KBM-7 (cell line): ENCODE measurements at places on chromosomes 5 and 9.
A peak's percentile ranks its signal among the peaks of the same experiment; 100 is the strongest.

DNA sequence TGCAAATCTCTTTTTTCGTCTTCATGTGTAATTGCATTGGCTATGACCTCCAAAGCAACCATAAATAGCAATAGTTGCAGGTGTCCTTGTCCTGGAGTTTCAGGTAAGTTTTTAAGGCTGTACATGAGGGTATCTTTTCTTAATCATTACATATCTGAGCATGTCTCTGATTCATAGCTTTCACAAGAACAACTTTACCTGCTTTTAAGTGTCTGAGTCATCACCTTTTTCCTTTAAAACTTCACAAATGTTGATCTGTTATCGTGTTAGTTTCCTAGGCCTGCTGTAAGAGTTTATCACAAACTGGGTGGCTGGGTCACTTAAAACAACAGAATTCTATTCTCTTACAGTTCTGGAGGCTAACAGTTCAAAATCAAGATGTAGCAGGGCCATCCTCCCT is 13.8 kb downstream of the GARNL3 start:
- DNase-seq = no peak

- no peak for DNase-seq
These were observed 90.1 kb downstream of the NR3C1 start for GRCh38 chr5:143313298-143313852.

DNA sequence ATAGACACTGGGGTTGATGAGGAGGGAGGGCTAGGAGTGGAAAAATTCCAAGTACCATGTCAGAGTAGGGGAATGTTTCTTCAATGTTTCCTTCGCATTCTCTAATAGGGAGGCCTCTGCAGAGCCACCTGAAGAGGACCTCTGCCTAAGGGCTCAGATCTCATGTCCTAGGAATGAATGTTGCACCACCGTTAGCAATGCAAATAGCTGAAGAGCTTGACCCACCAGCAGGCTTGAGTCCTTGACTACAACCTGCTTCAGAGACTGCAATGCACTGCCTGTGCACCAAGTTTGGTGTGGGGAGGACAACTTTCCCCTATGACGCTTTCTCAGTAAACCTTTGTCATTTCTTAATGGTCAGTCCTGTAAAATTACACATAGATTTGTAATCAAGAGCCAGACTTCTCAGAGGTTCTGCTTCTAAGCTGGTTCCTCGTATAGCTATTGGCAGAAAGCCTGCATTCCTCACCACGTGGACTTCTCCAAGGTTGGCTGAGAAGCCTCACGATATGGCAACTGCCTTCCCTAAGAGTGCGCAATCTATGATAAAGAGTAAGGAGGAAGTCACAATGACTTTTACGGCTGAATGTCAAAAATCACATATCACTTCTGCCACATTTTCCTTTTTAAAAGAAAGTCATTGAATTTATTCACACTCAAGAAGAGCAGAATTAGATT is 600.7 kb upstream of the PTGER4 start:
- no peak for DNase-seq

DNA sequence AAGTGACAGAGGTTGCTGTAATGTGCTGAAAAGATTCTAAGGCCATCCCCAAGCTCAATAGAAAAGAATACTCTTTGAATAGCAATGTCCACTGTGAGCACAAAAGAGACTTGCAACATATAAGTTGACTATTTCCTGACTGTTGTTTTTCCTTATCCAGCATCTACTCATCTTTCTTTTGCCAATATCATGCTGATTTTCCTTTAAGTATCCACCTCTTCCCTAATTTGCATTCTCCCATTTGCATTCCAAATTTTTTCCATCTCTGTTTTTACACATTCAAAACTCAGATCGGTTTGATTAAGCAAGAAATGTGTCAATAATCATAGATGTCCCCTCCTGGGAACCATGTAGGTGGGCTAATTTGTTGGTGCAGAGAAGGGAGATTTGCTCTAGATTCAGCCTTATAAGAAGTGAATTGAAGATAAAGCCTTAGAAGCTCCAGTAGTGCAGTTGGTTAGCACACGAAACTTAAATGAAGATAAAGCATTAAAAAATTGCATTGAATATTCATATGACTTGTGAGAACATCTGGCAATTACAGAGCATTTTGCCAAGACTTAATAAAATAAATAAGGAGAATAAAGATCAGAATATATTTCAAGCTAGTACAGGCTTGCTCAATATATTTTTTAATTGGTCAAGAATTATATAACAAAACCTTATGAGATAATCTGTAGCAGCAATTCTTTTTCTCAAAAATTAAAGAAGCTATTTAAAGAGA is 267.6 kb downstream of the TMEM167A start:
- DNase-seq = no peak

DNA sequence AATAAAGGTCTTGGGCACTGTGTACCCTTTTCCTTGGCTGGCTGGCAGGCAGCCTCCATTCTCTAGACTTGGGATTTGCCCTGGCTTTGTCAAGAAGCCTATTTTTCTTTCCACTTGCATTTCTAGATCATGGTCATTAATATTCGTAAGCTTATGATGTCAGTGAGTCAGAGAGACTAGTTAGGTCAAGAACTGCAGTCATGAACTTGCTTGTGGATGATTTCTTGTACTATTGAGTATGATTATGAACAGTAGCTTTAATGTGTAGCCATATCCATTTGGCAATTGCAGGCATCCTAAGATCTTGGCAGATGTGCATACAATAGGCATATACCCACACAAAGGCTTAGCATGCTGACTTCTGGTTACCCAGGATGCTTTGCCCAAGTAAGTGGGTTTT is 186.8 kb upstream of the CLINT1 start:
- no peak for DNase-seq

DNA sequence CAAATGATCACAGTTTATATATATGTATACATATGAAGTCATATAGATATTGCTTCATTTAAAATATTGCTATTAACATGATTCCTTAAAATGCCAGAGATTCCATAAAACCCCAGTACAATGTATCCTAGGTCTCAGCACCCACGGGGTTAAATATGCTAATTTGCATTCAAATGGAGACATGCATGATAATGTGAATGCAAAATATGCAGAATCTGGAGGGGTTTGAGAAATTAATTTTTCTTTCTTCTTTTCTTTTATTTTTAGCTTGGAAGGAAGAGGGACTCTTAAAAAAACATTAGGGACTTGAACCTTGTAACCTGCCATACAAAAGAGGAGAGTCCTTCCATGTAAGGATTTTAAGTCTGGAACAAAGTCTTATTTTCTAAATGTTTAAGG is 211.9 kb downstream of the MEF2C start:
- DNase-seq = no peak

DNA sequence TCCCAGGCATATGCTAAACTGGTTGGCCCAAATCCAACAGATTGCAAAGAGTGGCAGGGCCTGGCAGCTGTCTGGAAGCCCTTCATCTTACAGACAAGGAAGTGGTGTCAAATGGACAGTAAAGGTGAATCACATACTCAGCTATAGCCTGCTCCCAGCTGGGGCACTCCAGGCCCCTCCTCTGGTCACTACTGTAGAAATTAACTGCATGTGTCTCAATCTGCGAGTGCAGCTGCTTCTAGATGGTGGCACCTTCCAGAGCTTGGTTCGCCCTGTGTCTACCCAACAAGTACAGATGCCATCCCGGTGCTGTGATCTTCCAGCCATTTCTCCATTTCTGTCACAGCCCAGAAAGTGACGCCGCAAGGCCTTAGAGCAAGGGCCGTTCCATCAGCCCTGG is 50.2 kb downstream of the OTULIN start:
- DNase-seq = no peak

DNA sequence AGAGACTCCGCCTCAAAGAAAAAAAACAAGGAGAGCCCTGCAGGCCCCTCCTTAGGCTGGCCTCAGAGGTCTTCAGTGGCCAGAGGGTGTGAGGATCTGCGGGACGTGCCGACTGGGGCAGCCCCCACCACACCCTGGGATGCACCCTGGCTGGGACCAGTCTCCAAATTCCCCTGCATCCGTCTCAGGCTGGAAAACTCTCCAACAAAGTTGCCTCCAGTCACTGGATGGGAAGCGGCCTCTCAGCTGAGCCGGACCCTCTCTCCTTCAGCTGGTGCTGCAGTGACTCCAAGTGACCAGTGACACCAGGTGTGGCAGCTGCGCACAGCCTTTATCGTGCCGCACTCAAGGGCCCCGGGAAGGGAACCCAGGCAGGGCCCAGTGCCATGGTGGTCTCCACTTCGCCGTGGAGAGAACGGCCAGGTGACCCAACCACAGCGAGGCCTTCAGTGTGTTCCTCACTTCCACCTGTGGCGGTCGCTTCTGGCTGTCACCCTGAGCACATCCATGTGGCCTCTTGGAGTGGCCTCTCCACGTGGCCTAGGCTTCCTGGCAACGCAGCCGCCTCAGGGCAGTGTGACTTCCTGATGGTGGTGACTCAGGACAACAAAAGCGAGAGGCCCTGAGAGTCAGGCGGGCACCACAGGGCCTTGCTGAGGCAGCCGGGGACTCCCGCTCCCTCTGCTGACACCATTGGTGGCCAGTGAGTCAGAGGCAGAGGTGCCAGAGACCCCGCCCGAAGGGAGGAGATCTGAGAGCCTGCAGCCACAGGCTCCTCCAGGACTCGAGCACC is 19.3 kb upstream of the CAMSAP1 start:
- DNase-seq = no peak

- no peak for DNase-seq
These were observed 28.7 kb downstream of the PNPLA7 start for GRCh38 chr9:137521405-137521985.

DNA sequence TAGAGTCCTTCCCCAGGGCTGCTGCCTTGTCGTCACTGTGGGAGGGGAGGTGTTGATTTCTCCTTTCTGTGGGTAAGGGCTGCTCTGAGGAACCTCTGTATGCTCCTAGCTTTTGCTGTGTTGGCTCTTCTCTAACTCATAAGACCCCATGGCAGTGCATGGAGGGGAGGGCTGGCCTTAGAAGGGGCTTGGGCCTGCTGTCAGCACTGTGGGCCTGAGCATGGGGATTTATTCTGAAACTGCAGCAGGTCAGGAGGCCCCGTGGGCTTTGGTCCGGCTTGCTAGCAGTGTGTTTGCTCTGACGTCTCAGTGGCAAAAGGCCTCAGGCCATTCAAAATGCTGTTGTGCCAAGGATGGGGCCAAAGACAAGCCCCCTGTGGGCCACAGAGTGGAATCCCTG is 6.8 kb downstream of the FGF18 start:
- DNase-seq = no peak

- DNase-seq = no peak
These were observed 200.1 kb downstream of the DCP2 start for GRCh38 chr5:113176734-113177133.

DNA sequence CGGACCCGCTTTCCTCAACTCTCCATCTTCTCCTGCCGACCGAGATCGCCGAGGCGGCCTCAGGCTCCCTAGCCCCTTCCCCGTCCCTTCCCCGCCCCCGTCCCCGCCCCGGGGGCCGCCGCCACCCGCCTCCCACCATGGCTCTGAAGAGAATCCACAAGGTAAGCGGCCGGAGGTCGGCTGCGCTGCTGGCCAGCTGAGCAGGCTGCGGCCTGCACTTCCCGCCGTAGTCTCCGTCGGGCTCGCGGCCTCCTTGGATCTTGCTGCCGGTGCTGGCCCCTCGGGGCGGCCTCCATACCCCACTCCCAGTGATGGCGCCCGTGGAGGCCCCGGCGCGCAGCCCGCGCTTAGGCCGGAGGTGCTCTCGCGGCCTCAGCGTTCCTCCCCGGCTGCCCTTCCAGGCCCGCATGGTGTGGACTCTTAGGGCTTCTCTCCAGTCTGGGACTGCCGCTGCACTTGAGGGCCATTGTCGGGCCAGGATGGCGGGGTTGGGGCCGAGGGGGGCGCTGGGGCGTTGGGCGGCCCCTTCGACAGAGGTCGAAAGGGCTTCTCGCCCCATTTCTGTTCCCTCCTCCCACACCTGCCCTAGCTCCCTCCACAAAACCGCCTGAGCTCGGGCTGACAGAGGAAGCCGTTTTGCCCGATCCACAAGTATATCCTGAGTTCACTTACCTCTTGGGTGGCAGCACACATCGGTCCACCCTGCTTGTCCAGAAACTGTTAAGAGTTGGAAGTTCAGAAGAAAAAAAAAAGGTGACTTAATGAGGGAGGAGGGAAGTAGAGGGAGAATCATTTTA is 714 bp downstream of the UBE2D2 start:
- DNase-seq = peak; percentile 53

DNA sequence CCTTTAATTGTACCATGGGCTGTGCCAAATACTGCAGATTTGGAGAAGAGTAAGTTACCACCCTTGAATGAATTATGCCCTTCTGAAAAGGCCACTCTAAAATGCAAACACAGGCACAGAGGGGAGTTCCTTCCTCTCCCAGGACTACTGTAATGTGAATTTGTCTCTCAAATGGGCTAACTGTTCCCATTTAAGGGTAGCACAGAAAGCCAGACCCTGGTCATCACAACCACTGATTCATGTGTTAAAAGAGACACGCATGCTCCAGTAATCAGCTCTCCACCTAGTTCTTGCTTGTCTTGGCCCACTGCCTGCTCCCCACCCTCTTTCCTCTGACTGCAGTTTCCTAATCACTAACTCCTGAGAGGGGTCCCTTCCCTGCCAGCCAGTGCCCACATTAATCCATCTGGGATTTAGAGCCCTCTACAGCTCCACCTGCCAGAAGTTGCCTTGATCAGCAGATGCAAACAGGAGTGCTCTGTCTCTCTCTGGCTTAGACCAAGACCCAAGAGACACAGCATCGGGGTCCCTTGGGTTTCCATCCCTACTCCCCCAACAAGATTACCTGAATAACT is 382.4 kb downstream of the TMEM167A start:
- no peak for DNase-seq

DNA sequence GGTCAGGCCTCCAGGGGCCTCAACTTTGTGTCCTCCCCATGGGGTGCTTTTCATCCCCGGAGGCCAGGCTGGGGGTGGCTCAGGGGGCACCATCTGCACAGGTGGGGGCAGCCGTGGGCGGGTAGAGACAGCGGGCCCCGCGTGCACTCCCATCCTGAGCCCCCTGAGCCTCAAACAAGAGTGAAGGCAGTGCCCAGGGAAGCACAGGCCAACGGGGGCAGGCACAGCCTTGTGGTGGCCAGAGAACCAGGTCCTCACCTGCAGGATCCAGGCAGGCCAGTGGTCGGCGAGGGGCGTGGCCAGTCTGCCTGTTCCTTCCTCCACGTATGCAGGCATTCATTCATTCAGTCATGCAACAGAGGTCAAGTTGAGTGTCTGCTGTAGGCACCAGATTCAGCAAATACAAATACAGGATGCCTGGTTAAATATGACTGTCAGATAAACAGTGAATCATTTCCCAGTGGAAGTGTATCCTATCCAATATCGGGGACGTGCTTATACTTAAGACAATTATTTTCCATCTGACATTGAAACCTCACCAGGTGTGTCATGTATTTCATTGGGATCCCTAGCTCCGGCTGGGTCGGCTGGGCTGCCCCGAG is 22.3 kb downstream of the KCNT1 start:
- no peak for DNase-seq

DNA sequence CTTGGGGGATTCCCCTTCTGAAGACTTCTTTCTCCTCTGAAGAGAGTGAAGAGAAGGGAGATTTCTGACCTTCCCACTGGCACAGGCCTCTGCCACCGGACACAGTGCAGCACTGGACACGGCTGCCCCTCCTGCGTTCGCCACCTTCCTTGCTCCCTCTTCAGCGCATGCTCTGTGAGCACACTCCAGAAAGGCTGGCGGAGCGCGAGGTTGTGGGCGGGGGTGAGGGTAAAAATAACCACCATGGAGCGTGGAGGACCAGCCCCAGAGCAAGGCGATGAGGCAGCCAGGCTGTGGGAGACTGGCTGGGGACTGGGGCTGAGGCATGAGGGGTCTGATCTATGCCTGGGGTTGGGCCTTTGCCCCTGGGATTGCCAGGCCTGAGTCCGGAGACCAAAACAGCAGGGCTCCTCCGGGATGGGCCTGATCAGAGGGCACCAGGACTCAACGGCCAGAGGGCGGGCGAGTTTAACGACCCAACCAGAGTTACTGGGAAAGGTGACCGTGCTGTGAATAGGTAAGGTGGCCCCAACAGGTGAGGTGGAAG is 97.2 kb downstream of the ROR2 start:
- no peak for DNase-seq

- no peak for DNase-seq
These were observed 298.3 kb downstream of the BNC2 start for GRCh38 chr9:16572005-16572734.
